ENCODE measurements at places on chromosomes 16 and 17.
A peak's percentile ranks its signal among the peaks of the same experiment; 100 is the strongest.

DNA sequence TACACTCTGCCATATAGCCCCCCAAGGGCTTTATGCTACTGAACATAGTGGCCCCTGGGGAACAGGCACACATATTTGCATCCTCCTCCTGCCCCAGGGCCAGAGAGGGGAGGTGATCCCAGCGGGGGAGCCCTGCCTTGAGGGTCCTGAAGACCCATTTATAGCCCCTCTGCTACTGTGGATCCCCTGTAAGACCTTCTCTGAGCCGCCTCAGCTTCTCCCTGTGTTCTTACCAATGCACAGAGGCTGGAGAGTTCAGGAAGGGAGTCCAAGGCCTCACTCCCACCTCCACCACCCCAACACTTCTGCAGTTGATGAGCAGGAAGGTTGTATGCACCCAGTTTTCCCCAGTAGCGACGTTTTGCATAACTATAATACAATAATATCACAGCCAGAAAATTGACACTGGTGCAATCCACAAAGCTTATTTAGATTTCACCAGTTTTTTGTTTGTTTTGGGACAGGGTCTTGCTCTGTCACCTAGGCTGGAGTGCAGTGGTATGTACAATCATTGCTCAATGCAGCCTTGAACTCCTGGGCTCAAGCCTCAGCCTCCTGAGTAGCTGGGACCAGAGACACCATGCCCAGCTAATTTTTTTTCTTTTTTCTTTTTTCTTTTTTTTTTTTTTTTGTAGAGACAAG, 1.3 kb upstream of the FAM83G start:
- no peak for DNase-seq

- DNase-seq = no peak
Observed at GRCh38 chr17:66520999-66521398, 218.6 kb downstream of the PRKCA start.

- DNase-seq = no peak
Observed at GRCh38 chr17:15920758-15921239, 24.1 kb upstream of the ADORA2B start.

DNA sequence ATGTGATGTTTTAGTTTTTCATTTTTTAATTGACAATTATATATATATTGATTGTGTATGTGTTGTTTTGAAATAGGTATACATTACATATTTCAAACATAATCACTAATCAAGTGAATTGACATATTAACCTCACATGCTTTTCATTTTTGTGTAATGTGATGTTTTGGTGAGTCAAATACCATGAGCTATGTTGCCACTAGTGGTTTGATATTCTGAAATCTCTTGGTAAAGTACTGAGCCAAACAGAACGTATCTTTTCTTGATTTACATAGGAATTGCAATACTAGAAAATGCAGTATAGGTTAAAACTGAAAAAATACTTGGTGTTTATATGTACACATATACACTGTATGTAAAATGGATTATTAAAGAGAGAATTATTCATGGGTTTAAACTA, 65.2 kb upstream of the SIAH1 start:
- no peak for DNase-seq

DNA sequence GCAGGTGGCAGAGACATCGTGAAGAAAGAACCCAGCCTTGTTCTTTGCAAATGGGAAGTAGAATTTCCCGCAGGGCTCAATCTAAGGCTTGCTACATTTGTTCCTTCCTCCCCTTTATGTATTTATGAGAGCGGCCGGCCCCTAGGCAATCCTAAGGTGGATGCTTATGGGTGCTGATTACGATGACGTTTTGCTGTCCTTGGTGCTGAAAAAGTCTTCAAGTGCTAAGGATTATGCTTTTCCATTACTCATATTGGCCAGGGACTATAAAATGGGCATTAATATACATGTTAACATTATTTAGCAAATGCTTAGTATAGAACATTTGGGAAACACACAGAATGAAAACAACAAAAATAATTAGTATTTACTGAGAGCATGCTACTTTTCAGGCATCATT, 313.3 kb upstream of the XYLT1 start:
- DNase-seq = no peak

DNA sequence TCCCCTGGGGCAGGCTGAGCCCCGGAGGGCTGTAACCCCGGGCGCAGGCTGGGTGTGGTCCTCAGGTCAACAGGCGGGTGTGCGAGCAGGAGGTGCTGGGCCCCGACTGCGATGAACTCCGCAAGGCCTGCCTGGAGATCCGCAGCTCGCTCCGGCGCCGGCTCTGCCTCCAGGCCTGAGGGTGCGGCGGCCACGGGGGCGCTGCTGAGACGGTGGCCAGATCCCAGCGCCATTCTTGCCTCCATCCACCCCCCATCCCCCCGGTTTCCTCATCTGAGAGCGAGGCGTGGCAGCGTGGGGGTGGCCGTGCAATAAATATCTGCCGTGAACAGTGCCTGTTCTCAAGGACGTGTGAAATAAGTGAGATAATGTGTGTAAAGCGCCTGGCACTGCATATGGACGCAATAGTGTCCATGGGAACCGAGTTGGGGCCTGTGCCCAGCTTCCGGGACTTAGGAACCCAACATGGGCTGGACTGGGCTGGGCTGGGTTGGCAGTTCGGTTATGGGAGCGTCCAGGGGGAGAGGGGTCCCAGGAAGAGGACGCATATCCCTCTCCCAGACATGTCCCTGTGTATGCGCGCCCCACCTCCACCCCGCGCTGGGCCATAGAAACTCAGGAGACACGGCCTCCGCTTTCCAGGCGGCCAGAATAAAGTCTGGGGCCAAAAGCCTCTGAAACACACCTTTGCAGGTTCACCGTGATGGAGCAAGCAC, 15.0 kb downstream of the ZNF213 start:
- no peak for DNase-seq

GRCh38 chr17:9802294-9802693, 10.9 kb upstream of the DHRS7C start:
- no peak for DNase-seq

DNA sequence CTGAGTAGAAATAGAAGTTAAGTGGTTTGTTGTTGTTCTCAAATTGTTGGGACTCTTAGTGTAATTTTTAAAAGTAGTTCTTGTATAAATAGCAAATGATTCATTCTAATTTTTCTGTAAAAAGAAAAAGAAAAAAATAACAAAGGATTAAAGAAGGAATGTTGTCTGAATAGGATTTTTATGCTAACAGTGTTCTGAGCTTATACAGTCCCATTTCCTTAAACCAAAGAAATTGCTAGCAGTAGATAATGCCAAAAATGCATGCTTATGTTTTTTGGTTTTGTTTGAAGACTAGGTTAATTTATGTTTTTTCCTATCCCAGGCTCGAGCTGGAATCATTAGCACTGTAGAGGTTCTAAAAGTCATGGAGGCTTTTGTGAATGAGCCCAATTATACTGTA, 44.7 kb upstream of the KPNB1 start:
- no peak for DNase-seq

DNA sequence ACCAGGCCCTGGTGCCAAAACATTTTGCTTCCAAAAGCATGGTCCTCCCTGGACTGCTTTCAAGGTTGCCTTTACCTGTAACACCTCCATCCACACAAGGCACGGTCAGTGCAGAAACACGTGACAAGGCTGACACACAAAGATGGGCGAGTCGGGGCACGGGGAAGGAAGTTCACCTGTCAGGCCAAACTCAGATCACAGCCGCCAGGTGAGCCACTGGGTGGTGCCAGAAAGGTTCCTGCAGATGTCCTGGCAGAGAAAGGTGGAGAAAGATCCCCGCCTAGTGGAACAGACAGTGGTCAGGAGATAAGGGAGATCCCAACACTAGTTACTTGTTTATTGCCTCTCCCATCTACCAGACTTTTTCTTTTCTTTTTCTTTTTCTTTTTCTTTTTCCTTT, 155.3 kb downstream of the AIPL1 start:
- DNase-seq = peak; percentile 61

- DNase-seq = no peak
Observed at GRCh38 chr17:65485388-65486299, 75.8 kb downstream of the AXIN2 start.

DNA sequence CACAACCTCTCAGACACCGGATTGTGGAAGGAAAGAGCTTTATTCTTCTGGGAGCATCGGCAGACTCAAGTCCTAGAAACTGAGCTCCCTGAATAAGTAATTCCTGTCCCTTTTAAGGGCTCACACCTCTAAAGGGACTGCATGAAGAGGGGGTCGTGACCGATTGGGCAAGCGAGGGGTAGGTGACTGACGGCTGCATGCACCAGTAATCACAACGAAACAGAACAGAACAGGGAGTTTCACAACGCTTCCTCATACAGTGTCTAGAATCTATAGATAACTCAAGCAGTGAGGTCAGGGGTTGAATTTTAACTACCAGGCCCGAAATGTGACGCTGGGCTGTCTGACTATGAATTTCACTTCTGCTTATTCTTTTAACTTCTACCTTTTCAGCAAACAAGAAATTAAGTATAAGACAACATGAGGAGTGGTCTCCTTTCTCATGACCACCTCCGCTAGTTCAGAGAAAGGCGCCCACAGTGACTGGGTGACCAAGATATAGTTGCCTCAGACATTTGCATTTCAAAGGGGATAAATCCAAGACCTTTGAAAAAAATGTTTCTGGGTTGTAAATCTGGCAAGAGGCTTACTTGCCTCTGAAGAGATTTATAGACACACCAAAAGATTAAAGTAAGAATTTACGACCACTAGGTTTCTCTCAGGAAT, 88.4 kb upstream of the ATF7IP2 start:
- no peak for DNase-seq

- DNase-seq = no peak
Observed at GRCh38 chr17:31309556-31309955, 4.3 kb downstream of the EVI2B start.

GRCh38 chr16:228151-228851, 948 bp downstream of the LUC7L start:
- DNase-seq = no peak

DNA sequence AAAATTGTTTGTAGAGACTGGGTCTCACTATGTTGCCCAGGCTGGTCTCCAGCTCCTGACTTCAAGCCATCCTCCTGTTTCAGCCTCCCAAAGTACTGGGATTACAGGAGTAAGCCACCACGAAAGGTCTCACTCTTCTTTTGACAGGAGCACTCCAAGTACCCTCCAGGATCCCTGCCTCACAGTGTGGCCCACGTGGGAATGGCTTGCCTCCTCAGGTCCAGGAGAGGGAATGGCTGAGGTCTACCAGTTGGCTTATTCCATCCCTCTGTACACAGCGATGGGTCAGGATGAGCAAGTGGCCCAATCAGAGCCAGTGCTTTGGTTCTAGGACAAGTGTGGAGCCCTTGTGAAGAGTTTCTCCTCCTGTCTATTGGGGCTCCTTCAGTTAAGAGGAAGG, 73.7 kb upstream of the ZNF423 start:
- no peak for DNase-seq

GRCh38 chr16:55274391-55274790, 49.6 kb upstream of the IRX6 start:
- no peak for DNase-seq

DNA sequence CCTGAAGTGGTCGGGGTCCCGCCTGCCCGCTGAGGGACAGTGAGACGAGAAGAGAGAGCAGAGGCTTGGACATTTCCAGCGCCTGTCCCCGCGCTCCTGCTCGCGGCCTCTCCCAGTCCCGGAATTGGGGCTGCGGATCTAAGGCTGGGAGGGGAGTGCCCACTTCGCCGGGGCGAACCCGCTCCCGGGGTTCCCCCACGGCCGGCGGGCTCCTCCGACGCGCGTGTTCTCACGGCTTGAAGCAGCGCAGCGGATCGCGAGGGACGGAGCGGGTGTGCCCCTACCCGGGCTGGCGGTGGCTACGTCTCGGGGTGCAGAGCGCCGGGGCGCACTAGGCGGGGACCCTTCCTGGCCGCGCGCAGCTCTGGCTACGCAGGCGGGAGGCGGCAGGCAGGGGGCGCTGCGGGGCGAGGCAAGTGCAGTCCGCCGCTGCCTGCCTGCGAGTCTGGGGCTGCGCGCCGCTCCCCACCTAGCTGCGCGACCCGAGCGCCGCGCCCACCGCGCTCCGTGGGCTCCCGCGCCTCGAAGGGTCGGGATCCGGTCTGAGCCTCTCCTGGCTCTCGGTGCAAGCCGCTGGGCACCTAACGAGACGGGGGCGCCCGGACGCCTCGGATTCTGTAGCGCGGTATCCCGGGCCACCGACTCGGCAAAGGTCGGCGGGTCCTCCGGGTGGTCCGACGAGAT, 1.2 kb downstream of the NGFR start:
- peak; percentile 86 for DNase-seq

DNA sequence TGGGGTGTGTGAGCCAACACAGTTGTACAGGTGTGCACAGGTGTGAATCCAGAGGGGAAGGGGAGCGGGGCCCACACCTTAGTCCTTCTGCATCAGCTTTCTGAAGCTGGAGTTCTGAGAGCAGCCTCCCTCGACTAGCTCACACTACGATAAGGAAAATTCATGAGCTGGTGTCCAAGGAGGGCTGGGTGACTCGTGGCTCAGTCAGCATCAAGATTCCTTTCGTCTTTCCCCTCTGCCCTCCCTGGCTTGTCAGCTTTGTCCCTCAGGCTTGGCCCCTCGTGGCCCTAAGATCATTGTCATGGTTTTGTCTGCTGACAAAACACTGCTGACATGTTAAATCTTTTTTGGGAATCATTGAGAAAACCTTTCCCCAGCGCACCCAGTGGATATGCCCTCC, 47.5 kb downstream of the OR1D5 start:
- DNase-seq = no peak

DNA sequence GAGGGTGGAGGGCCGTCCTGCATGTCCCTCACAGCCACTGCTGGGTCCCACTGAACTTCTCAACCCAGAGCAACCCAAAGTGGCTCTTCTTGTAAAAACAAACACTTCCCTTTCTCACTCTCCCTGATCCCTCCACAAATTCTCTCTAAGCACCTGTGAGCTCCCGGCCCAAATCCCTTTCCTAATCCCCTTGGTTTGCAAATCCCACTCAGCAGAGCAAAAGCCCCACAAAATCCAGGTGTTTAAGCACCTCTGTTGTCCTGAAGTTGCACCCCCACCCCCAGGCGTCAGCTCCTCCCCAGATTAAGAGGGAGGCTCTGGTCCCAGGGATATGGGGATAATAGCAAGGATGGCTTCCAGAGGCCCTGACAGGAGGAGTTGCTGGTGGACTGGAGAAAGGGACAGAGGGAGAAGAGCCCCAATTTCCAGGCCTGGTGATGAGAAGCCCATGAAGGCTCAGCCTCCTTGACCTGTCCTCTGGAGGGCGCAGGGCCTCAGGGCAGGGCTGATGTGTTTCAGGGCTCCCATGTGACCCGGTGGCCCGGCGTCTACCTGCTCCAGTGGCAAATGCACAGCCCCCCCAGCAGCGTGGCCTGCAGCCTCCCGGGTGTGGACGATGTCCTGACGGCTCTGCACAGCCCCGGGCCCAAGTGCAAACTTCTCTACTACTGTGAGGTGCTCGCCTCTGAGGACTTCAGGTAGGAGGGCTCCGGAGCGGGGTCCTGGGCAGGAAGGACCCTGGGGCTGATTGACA, 23.0 kb downstream of the NAGPA start:
- DNase-seq = no peak

GRCh38 chr16:10557750-10558149, 22.6 kb downstream of the EMP2 start:
- no peak for DNase-seq
